NCI-H146 (cell line): ENCODE measurements at places on chromosomes 11 and 22.

DNA sequence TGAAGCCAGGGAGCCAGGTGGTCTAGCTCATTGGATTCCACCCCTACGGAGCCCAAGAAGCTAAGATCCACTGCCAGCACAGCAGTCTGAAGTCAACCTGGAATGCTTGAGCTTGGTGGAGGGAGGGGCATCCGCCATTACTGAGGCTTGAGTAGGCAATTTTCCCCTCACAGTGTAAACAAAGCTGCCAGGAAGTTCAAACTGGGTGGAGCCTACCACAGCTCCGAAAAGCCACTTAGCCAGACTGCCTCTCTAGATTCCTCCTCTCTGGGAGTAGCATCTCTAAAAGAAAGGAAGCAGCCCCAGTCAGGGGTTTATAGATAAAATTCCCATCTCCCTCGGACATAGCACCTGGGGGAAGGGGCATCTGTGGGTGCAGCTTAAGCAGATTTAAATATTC lies 620.3 kb downstream of the NELL1 start:
- DNase-seq = no peak

DNA sequence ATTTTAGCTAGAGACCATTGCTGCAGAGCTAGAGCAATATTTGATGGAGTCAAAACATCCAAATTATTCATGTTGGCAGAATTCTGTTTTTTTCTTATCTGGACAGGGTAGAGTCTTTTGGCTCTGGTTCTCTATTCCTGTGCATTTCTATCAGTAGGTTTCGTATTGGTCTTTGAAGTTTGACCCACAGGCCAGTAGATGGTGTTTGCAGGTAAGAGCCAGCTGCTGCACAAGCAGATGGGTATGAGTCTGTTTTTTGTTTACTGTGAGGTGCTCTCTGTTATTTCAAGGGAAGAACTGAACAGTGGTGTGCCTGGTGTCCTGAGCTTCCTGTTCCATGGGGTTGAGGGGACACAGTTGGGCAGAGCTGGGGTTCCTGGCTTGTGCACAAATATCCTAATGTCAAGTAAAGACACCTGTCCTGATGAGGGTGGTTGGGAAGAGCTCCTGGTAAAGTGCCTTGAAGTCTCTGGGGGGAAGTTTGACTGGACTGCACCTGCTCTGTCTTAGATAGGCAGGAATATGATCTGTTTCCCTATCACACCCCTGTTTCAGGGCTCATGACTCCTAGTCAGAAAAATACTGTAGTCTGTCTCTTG lies 34.0 kb upstream of the SLC22A25 start:
- no peak for DNase-seq

- peak; percentile 96 for DNase-seq
These were observed 901 bp upstream of the KMT2A start for GRCh38 chr11:118435290-118435892.

DNA sequence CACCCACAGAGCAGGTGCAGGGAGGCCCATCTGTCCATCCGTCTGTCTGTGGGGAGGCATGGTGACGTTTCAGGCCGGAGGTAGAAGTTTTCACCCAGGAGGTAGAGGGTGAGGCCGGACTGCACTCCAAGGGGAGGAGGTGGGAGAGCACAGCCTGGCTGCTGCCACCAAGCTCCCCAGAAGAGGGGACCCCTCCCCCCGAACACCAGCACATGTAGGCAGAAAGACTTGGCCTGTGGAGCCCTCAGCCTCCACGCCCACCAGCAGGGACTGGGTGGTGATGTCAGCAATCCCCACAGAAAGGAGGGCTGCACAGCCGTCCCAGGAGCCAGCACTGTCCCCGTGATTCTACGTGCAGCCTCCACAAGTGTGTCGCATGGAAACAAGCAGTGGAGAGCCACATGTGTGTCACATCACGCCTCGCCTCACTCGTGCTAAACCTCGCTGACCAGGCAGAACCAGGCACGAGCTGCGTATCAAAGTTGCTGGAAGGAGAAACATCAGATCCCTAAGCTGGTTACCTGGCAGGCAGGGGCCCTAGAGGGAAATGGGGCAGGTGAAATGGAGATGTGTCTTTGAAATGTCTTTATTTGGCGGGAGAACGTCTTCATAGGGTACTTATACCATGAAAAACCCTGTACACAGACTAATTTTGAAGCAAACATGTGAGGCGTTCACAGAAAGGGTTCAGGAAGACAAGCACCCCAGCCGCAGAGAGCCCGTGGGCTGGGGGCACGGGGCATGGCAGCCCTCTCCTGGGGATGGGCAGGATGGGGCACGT lies 49.1 kb downstream of the CDKN1C start:
- no peak for DNase-seq

DNA sequence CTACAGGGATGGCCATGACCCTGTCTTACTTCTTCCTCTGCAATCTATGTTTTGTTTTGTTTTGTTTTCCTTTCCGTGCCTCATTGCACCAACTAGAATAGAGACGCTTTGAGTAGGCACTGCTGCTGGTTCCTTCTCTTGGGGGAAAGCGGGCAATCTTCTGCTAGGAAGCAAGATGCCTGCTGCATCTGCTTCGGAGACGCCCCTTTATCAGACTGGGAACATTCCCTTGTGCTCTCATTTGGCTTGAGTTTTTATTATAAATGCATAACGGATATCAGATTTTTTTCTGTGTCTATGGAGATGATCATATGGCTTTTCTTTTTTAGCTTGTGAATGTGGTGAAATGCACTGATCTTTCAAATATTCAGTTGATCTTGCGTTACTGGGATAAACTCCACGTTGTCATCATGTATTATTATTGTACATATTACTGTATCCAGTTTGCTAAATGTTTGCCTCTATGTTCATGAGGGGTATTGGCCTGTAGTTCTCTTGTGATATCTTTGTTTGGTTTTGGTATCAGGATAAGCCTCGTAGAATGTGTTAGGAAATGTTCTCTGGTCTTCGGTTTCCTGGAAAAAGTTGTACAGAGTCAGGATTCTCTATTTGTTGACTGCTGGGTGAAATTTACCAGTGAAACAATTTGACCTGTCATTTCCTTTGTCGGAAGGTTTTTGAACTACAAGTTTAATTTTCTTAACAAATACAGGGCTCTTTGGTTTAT lies 23.4 kb upstream of the KRTAP5-6 start:
- no peak for DNase-seq

DNA sequence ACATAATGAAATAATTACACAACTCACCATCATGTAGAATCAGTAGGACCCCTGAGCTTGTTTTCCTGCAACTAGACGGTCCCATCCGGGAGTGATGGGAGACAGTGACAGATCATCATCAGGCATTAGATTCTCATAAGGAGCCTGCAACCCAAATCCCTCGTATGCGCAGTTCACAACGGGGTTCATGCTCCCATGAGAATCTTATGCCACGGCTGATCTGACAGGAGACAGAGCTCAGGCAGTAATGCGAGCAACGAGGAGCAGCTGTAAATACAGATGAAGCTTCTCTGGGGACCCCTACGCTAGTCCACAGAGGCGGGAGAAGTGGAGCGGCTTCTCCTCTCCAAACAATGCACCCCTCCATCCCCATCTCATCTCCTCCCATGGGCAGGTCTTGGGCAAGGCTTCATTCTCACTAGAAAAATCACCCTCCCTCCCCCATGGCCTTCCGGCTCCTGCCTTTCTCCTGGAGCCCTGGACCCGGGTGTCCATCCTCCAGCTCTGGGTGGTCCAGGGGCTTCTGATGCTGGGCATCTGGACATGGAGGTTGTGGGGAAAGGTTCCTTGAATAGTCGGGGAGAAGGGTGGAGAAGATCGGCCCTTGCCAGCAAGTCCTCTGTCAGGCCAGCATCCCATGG lies 16.2 kb upstream of the RAC2 start:
- DNase-seq = no peak

DNA sequence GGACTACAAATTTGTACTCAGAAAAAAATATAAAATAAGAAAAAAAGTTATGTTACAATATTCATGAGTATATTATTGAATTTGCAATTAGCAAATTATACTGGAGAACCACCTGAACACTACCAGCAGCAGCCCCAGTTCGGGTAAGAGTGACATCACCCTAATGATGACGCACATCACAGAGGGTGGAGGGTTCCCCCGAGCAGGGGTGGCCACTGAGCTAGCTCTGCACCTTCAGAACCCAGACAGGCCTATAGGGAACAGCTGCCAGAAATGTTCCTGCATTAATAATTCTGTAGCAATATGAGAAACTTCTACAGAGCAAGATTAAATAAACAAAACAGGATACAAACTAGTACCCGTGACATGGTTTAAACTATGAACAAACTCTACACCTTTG lies 17.5 kb upstream of the ARAP1 start:
- DNase-seq = no peak
